NAMALWA (cell line): ENCODE measurements at places on chromosomes 2 and 18.

- DNase-seq = no peak
These were observed 19.4 kb upstream of the ZEB2 start for GRCh38 chr2:144539289-144539782.

DNA sequence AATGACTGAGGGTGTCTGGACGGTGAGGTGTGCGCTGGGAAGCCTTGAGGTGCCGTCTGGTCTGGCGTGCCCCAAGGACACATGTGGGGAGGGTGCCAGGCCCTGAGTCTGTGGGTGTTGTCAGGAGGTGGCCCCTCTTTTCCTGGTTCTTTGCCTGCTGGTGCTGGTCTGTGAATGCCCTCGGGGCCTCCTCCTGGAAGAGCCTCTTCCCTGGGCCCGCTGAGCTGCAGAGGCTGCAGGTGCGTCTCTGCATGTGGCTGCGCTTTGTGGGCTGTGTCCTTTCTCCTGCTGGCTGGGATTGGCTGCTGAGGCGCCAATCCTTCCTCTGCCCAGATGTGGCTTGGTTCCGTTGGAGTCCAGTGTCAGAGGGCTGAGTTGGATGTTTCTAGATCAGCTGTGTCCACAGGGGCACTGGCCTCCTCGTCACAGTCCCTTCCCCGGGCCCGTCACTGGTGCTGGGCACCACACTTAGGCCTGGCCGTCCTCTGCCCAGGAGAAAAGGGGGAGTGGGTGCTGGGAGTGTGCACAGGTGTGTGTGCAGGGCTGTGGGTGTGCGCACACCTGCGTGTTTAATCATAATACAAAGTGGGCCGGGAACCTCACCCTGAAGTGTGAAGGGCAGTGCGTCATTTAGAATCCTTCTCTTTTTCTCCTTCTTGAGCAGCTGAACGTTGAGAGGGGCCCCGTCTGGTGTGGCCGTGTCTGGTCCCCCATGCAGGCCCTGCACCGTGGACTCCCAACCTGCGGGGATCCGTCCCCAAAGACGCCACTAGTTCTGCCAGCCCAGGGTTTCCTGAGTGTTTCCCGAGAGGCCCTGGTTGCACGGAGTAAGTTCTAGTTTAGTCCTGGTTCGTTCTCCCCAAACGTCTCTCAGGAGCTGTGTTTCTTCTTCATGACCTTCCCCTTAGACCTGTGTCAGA, 35.5 kb downstream of the RTP5 start:
- no peak for DNase-seq

- peak; percentile 7 for DNase-seq
These were observed 290.8 kb downstream of the KCNS3 start for GRCh38 chr2:18169121-18169892.

DNA sequence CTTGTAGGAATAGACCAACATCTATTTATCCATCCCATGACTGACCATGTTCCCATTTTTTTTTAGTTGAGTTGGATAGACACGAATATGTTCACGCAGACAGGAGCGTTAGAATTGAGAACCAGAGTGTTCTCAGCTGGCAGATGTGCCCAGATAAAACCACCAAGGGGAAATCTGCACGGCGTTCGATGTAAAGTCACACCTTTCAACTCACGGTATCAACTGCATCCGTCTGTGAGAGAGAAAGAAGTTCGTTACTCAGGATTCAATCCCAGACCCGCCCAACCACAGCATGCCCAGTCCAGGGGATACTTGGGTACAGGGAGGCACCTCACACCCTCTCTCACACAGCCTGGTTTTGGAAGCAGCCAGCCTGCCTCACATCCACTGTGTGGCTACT, 26.1 kb downstream of the MAL start:
- DNase-seq = no peak

DNA sequence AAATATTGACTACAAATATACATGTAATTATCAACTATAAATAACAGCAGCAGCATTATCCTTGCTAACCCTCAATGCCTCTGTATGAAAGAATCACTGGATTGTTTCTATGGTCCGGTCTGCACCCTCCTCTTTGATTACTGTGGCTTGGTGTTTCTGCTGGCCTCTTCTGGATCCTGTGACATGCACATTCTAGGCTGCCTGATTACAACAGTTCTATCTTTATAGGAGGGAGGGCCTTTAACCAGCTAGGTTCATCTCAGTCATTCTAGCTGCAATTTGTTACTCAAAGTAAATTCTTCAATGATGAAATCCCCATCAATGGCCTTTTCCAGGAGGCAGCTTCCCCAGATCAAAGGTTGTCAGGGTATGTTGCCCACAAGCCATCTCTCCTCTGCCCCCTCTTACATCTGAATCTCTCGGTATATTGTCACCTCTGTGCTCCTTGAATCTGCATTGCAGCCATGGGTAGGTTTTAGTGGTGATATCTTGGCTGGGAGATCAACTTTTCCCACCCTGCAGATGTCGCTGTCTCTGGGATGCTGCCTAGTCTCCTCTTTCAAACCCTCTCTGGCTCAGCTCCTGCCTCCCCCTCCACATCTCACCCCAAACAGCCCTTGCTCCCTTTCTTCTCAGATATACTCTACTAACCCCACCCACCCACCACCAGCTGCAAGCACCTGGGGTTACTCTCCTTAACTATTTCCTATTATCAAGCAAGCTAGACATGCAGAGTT, 106.2 kb upstream of the BZW1 start:
- DNase-seq = peak; percentile 49

DNA sequence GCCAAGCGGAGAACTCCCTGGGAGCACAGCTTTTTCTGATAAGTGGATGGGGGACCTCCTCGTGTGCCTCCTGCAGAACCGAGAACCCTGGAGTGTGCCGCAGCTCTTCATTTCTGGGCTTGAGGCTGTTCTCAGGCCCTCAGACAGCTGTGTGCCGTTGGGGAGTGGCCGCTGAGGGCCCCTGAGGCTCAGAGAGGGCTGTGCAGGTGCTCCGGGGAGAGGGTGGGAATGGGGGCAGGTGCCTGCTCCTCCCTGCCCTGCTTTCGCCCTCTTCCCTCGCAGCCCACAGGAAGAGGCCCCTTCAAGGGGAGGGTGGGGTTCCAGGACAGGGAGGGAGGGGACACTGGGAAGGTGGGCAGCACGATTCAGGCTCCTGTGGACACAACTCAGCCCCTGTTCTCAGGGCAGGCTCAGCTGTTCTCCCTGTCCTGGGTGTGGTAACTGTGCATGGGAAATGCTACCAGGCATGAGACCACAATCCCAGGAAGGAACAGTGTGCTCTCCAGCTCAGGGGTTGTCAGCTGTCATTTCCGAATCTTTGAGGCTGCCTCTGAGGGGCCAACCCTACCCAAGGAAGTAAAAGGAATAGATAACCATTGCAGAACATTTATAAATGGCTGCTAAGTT, 11.3 kb downstream of the LCT start:
- no peak for DNase-seq

DNA sequence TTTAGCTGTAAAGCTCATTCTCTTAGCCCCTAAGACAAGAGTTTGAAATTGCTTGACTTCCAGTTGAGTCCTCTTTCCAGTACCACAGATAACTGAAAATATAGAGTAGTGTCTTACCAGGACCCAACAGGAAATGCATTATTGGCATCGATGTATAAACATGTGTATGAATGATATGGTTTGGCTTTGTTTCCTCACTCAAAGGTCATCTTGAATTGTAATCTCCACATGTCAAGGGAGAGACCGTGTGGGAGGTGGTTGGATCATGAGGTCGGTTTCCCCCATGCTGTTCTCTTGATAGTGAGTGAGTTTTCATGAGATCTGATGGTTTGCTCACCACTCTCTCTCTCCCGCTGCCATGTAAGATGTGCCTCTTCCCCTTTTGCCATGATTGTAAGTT, 745.0 kb downstream of the TMEM182 start:
- DNase-seq = no peak

- DNase-seq = no peak
These were observed 1676.4 kb upstream of the SLC39A10 start for GRCh38 chr2:193980599-193980998.

DNA sequence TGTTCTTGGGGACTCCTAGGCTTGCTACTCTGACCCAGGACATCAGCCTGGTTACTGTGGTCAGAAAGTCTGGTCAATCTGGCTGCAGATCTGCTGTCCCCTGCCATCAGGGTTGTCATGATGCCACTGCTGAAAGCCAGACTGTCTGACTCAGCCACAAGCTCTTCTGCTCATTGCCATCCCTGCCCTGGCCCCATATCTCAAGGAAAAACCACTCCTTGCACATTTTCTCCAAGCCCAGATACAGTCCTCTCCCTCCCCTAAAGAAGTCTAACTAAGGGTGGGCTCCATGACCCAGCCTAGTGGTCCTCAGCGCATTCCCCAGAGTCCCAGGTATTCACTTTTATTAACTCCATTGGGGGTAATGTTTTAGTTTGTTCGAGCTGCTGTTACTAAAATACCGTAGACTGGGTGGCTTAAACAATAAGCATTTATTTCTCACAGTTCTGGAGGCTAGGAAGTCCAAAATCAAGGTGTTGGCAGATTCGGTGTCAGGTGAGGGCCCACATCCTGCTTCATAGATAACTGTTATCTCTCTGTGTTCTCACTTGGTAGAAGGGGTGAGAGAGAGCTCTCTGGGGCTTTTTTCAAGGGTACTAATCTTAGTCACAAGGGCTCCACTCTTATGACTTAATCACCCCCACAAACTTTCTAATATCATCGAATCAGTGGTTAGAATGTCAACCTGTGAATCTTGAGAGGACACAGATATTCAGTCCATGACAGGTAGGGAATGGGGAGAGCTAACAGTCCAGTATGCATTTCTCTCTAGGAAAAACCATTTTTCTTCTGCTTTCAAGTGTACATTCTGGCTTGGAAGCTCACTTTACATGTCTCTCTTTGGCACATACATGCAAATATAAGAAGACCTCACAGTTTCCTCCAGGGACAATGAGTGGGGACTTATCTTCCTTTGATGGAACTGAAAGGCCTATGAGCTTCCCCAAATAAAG, 94.8 kb upstream of the CXCR4 start:
- DNase-seq = peak; percentile 64

GRCh38 chr2:150750720-150751119, 263.3 kb upstream of the RND3 start:
- no peak for DNase-seq
